ENCODE measurements at places on chromosomes 7 and 10.

GRCh38 chr10:116891208-116891607 is 41.9 kb downstream of the ENO4 start:
- peak; percentile 57 for DNase-seq

DNA sequence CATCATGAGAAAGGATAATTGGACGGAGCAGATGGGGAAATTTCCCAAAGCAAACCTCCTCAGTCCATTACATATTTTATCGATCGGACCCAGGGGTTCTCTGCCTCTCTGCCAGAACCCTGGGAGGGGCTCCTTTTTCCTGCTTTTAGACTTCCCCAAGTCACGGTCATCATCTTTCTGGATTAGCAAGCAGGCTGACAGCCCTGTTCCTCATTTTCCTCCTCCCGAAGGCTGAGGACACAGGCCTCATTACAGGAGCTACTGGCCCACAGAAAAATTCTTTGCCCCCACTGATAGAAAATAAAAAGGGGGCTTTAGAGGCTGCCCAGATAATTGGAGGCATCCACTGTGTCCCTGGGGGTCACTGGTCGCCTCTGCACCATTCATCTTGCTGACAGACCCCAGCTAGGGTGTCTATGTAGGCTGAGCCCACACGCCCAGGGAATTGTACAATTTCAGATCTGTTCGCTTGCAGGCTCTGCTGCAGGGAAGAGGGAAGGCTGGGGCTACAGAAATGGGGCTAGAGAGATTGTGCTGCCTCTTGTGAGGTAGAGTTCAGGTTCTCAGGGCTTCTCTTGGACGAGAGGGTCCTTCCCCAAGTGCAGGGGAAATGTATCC is 125.7 kb upstream of the SDK1 start:
- no peak for DNase-seq

GRCh38 chr7:139784648-139785047 is 6.8 kb upstream of the HIPK2 start:
- no peak for DNase-seq

DNA sequence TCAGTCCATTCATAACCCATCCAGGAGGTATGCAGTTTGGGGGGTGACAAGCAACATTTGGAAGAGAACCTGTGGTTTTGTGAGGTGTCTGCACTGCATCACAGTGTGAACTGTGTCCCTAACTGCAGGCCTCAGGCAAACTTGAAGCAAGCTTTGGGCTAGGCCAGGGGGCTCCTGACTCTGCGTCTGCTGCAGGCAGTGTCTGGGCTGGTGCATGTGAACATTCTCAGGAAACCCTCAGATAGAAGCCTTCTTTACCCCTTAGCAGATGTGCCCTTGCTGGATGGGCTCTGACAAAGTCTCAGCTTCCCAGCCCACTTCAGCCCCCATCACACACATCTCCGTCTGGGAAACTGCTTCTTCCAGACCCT is 61.0 kb downstream of the VIPR2 start:
- no peak for DNase-seq

DNA sequence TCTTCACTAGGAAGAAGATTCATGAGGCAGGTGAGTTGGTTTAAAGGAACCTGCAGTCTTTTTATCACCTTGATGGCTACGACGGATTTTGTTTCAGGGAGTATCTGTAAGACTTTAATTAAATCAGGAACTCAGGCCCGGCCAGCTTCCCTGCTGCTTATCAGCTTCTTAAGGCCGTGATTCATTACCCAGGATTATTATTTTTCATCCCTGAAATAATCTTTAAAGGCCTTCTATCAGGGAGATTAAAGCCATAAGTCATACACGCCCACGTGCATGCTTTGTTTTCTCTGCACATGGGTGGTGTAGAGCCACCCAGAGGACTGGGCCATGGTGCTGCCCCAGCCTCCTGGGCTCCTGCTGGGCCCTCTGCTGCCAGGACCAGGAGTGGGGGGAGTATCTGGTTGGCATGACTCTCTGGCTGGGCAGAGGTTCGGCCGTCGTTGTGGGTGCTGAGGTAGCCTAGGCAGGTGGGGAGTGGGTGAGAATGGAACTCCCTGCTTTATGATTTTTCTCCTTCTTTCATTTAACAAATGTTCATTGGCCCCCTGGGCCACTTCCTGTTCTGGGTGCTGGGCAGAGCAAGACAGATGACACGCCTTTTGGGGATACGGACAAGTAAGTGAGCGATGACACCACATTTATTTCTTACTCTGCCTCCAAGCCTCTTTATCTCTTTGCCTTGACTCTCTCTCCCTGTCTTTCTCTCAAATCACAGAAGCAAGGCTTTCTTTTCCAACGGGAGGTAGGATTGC is 39.0 kb upstream of the PCBD1 start:
- no peak for DNase-seq

DNA sequence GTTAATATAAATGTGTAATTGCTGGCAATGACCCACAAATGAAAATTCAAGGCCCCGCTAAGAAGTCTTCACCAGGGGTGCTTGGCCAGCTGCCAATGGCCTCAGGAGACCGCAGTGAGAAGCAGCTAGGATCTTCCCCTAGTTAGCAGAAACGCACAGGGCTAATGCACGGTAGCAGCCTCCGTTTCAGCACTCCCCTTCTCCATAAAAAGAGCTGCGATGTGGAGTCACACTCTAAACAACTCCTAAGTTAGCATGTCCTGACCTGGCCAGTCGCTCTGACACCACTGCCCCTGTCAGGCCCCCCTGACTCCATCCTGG is 139.0 kb downstream of the SEPTIN14 start:
- DNase-seq: no peak

- no peak for DNase-seq
Observed at GRCh38 chr7:79593866-79594301, 140.4 kb upstream of the MAGI2 start.

- no peak for DNase-seq
Observed at GRCh38 chr10:20596065-20596755, 300.9 kb downstream of the NEBL start.

DNA sequence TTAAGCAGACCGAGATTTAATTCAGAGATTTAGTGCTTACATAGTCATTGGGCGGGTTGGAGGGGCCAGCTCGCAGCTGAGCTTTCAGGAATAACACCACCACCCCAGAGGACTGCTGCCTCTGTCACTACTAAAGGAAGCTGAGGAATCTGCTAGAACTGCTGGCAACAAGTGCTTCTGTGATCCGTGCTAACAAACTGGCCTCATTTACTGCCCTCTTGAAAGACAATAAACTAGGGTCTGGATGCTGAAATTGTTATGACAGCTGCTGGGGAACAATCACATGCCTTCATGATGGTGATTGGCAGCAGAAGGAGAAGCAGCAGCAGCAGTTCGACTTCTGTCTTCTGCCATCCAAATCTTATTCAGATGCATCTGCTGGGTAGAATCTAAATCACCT is 285.5 kb upstream of the TAC1 start:
- DNase-seq: no peak

DNA sequence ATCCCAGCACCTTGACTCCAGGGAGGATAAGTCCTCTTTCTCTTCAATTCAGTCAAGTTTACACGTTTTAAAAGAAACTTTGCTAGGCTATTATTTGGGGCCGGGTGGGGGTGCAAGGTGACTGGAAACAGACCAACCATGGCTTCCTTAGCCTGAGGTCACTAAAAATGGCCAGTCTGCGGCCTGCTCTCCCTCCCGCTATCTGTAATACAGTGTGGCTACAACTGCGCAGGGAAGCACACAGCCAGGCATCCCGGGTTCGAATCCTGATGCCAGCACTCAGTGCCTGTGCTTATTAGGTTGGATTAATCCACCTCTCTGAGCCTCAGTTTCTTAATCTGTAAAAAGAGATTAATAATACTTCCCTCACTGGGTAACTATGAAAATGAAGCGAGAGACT is 19.5 kb downstream of the ATP6V1F start:
- no peak for DNase-seq

- no peak for DNase-seq
Observed at GRCh38 chr7:139360948-139361307, 1.2 kb downstream of the LUC7L2 start.

DNA sequence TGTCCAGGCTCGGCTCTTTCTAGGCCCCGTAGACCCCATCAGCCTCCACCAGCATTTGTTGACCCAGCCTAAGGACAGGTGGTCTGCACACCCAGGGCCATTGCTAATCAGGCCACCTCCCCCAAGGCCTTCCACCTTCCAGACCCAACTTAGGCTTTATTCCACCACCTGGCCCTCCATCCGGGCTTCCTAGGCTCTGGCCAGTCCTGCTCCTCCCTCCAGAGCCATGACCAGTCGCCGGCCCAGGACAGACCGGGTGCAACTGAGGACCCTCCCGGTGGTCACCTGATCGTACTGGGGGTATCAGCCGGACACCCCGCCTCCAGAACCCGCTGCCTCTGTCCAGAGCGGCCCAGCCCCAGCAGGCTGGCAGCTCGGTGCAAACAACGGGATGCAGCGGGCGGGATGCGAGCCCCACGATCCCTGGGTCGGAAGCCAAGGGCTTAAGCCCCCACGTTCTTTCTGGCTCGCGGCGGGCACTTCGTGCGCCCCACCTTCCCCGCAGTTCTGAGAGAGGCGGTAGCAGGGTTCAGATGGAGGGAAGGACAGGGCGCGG is 545 bp downstream of the NACAD start:
- DNase-seq: no peak

- DNase-seq: no peak
Observed at GRCh38 chr7:137992550-137993394, 9.1 kb downstream of the CREB3L2 start.

DNA sequence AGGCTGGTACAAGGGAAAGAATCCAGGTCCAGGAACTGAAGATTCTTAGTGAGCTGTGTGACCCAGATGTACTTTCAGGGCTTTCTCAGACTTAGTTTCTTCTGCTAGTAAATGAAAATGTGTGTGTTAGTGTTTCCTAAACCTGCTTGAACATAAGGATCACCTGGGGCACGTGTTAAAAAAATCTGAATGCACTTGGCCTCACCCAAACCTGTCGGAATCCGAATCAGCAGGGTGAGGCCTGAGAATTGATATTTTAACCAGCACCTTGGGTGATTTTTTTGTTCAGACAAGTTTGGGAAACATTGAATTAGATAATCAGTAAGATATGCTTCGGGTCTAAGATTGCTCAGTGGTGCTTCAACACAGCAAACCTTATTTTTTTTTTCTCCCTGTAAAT is 59.7 kb downstream of the ZNF365 start:
- no peak for DNase-seq

GRCh38 chr10:131196176-131196885 is 115.2 kb downstream of the TCERG1L start:
- DNase-seq: no peak

DNA sequence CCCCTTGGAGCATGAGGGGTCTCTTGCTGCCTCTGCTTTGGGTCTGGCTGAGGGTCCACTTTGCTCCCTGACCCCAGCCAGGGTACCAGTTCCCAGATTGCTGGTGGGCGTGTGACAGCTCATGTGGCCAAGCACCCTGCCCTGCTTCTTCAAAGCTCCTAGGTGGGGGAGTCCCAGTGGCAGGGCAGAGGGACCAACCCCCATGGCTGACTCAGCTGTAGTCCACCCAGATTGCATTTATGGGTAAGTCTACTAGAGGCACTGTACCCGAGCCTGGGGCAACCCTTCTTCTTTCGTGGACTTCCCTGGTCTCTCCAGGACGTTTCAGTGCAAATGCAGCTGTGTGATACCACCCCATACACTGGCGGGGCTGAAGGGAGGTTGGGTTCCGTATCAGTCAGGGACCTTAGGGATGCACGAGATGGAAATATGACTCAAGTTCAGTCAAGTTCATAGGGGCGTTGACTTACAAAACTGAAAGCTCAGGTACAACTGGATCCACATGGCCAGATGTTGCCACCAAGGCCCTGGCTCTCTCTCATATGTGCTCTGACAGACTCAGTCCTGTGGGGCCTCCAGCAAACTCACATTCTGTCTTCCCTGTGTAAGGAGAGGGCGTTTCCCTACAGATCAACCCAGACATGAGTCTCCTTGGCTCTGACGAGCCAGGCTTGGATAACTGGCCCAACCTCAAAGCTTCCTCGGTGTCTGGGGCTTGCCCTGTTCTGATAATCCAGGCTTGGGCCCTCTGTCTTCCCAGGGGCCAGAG is 13.6 kb downstream of the PTPRE start:
- no peak for DNase-seq

GRCh38 chr10:13047529-13048206 is 46.2 kb upstream of the CCDC3 start:
- no peak for DNase-seq

DNA sequence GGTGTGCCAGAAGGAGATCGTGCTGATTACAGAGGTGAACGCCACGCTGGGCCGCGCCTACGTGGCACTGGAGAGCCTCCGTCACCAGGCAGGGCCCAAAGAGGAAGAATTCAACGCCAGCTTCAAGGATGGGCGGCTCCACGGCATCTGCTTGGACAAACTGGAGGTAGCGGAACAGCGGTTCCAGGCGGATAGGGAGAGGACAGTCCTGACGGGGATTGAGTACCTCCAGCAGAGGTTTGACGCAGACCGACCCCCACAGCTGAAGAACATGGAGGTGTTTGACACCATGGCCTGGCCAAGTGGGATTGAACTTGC is 12.1 kb upstream of the ATP6V0E2 start:
- DNase-seq: no peak

- DNase-seq: no peak
Observed at GRCh38 chr10:21495002-21495751, 30.3 kb downstream of the SKIDA1 start.

- no peak for DNase-seq
Observed at GRCh38 chr10:97600616-97601015, 11.1 kb downstream of the C10orf62 start.

DNA sequence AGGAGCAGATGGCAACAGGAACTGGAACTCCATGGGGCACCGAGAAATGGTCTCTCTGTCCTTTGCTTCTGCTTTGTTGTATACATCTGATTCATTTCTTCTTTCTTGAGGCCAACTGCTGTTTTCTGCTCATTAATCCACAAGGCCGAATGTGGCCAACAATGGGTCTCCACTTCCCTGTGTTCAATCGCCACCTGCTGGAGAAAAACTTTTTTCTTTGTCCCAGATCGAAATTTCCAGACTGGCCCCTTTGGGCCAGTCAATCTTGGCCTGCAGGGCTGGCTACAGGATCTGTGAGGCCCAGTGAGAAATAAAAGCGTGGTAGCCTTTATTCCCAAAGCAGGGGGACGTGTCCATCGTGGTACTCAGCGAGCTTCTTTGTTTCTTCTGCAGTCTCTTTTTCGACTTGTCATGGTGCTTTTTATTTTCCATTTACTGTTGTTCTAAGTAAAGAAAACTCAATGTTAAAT is 58.8 kb downstream of the PARP12 start:
- DNase-seq: no peak

- DNase-seq: no peak
Observed at GRCh38 chr7:83925860-83926259, 268.7 kb downstream of the SEMA3A start.
